ENCODE measurements at places on chromosomes 11 and 22.
A peak's percentile ranks its signal among the peaks of the same experiment; 100 is the strongest.

- peak; percentile 58 for DNase-seq
Measured at GRCh38 chr11:10405865-10406592, 49.0 kb upstream of the AMPD3 start.

GRCh38 chr11:117641008-117641915 is 155.8 kb downstream of the DSCAML1 start:
- no peak for DNase-seq

DNA sequence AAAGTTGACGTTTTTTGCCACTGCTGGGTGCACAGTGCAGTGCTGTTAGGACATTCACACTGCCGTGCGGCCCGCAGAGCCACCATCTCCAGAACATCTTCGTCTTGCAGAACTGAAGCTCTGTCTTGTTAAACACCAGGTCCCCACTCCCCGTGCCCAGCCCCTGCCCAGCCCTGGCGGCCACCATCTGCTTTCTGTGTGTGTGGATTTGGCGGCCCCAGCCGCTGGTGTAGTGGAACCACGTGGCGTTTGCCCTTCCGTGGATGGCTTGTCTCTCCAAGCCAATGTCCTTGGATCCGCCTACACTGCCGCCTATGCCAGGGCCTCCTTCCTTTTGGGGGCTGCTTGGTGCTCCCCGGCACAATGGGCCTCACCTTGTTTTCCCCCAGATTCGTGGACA is 8.2 kb upstream of the MUC5AC start:
- no peak for DNase-seq

DNA sequence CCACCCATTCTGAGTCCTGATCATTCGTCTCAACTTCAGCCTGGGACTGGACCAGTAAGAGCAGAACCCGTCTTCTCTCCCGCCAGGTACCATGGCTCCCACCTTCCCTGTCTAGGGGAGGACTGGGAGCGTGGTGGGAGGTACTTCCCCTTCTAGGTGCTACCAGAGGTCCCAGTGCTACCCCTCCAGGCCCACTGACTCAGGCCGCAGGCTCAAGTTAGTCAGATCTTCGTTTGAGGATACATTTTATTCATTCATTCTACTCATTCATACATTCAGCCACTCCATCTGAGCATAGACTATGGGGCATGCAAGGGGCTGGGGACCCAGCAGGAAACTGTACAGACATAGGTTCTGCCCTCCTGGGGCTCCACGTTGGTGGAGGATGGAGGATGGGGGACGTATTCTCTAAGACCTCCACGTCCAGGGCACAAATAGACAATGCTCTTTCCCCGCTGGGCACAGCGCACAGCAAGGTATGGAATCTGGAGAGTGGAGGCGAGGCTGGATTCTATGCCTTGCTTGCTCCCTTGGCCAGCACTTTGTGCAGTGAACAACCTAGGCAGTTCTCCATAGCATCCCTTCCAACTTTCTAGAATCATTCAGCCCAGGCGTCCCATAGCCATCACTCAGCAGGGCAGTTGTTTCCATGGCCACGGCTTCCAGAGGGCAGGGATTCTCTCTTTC is 1.0 kb upstream of the RAB3IL1 start:
- no peak for DNase-seq

- DNase-seq, result no peak
Measured at GRCh38 chr11:70326365-70326811, 55.9 kb downstream of the PPFIA1 start.

GRCh38 chr11:77705195-77705875 is 67.7 kb upstream of the CLNS1A start:
- DNase-seq, result peak; percentile 29

DNA sequence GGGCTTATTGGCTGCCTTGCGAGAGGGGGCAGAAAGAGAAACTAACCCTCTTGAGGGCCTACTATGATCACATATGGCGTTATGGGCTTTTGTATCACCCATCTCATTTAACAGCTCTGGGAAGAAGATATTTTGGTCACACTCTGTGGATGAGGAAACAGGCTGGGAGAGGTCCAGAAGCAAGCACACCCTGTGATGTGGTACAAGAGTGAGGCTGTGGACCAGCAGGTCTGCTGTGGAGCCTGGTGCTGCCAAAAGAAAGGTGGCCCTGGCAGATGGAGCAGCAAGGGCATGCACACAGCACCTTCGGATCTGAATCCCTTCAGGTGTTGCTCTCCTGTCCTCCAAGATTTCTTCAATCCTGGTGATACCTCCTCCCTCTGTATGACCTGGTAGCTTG is 64.1 kb downstream of the KCNC1 start:
- DNase-seq, result no peak

GRCh38 chr22:18056161-18056666 is 21.6 kb upstream of the PEX26 start:
- DNase-seq, result no peak

DNA sequence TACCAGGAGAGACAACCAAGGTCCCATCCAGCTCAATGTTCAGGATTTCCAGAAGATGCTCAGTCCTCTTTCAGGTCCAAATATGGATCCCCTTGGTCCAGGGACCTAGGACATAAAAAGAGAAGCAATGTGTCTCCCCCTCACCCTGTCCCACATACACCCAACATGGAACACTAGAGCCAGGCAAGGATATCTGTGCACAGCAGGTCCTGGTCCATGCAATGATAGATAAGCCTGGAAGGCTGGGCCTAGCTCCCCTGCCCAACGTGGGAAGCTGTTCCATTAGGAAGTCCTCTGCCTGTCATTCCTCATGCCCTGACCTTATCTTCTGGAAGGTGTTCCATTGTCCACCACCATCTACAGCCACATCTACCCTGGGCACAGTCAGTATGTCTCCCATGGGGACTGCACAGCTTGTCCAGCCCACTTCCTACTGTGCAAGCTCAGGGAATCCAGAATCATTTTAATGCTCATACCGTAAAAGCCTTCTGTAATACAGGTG is 1434.8 kb downstream of the TBC1D22A start:
- DNase-seq, result no peak
